ENCODE measurements at places on chromosomes 2 and 18. TPM values are rescaled to one million over a fixed set of nuclear protein-coding genes. Genes with fewer than 3 reads are reported as not detected.

DNA sequence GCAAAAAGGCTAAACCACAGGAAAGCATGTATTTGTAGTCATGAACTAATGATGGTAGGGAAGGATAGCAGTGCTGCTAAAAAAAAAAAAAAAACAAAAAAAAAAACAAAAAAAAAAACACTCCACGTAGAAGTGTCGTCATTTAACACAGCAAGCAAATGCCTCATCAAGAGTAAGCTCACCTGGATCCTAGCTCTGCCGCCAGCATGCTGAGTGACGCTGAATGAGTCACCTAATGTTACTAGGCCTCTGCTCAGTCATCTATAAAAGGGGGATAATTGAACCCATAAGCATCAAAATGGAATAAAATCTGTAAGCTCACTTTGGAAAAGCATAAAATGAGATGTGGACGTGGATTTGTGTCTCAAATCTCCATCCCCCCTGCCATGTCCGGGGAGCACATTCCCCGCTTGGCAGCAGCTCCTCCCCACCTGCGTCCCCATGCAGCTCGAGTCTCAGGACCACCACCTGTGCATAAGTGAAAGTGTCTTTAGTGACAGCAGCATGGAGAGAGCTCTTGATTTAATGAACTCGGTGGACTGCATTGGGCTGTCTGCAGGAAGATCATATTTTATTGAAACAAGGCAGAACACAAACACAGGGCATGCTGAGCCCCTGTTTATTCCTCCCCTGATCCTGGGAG lies 427.5 kb downstream of the LRATD1 start:
- no peak for DNase-seq

- no peak for DNase-seq
Observed at GRCh38 chr2:201959626-201960025, 74.0 kb upstream of the FZD7 start.

GRCh38 chr2:235444101-235444597 lies 49.7 kb upstream of the AGAP1 start:
- DNase-seq, result no peak

- DNase-seq, result no peak
Observed at GRCh38 chr18:57475903-57476302, 40.7 kb downstream of the ONECUT2 start.

GRCh38 chr2:200039724-200040650 lies 84.6 kb downstream of the MAIP1 start:
- no peak for DNase-seq

- DNase-seq, result peak; percentile 21
Observed at GRCh38 chr18:48084041-48084757, 153.7 kb upstream of the SMAD2 start.

The SULT1C2 gene
- not detected for total RNA-seq

The UGT1A8 gene
- total RNA-seq, result 12.2 TPM

The RGPD3 gene
- 0.16 TPM for total RNA-seq

The LINC00305 gene
- total RNA-seq, result not detected

The CYP26B1 gene
- total RNA-seq, result 9.5 TPM
